GM10248 (cell line): ENCODE measurements at places on chromosomes 11 and 22.

- no peak for DNase-seq
These were observed 1.9 kb downstream of the NEAT1 start for GRCh38 chr11:65424205-65425104.

GRCh38 chr11:10511181-10511621, 29.8 kb downstream of the RNF141 start:
- DNase-seq, result no peak

GRCh38 chr11:127997594-127997993, 589.8 kb downstream of the ETS1 start:
- no peak for DNase-seq

GRCh38 chr11:11935536-11935935, 72.9 kb downstream of the DKK3 start:
- DNase-seq, result no peak

GRCh38 chr22:18933914-18934313, 2.2 kb downstream of the PRODH start:
- no peak for DNase-seq

DNA sequence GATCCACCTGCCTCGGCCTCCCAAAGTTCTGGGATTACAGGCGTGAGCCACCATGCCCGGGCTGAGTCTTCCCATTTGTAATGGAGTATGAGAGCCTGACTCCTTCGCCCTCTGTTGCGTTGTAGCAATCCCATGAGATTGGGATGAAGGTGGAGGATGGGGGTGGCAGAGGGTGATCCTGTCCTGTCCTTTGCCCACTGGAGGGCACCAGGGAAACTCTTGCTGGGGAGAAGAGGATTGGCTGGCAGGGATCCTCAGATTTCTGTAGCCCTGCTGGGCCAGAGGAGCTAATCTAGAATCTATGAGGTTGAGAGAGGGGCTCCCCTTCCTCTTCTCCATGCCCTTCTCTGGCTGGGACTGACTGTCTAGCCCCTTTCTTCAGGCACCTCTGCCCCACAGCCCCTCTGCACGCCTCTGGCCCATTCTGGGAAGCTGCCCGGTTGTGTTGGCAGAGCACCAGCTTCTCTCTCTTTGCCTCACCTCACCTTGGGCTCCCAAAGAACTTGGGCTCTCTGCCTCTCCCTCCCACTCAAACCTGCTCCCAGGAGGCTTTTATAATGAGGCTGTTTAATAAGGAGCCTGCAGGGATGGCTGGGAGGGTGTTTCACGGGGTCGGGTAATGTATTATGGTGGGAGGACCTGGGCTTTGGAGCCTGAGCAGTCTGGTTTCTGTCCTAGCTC, 9.5 kb upstream of the CATSPER1 start:
- no peak for DNase-seq

- no peak for DNase-seq
These were observed 2.7 kb upstream of the DPP3 start for GRCh38 chr11:66477263-66478201.

DNA sequence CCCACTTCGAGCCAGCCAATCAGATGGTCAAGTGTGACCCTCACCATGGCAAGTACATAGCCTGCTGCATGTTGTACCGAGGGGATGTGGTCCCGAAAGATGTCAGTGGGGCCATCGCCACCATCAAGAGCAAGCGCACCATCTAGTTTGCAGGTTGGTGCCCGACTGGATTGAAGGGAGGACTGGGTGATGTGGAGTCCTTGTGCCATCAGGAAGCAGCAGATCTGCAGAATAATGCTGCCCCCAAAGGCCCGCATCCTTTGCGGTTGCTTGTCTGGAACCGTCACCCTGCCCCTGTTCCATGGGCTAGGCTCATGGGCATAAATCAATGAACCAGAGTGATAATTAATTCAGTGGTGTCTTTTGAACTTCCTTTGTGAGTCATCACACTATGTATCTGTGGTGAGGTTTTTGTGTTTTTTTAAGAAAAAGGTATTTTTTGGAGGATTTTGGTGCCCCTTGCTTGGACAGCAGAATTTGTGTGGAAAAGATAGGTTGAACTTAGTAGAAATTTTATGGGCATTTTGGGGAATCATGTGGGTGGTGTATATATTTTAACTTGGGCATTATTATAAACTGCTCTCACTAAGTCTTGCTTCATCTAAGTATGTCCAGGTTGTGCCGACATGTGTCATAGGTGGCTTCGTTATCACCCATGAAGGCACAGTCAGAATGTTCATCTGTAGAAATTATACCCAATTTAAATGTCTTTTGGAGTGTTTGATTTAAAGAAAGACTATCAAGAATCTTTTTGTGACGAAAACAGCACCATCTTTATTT, 22.3 kb downstream of the LRRC74B start:
- no peak for DNase-seq

DNA sequence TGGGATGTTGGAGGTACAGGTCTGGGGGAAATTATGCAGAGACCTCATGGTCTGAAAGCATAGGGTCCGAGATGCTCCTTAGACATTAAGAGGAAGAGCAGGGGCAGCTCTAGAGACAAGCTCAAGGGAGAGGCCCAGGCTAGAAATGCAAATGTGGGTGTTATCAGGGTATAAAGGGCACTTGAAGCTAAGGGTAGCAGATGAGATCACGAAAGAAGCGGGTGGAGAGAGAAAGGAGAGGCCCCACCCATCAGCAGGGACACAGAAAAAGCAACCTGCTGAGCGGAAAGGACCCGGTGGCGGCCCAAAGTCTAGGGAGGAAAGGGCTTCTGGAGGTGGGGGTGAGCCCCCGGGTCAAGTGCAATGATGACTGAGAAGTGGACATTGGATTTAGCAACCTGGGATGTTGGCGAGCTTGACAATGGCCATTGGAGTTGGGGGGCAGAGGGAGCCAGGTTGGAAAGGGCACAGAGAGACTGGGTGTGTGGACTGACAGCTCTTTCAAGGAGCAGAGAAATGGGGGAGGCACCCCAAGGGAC, 8.9 kb downstream of the TMPRSS6 start:
- peak; percentile 49 for DNase-seq

GRCh38 chr11:134046681-134047449, 22.0 kb upstream of the JAM3 start:
- no peak for DNase-seq

- DNase-seq, result no peak
These were observed 4.0 kb downstream of the USP28 start for GRCh38 chr11:113871336-113871735.

GRCh38 chr11:12889243-12889642, 119.9 kb upstream of the RASSF10 start:
- DNase-seq, result no peak

GRCh38 chr22:48589901-48590300, 1237.8 kb downstream of the BRD1 start:
- no peak for DNase-seq

DNA sequence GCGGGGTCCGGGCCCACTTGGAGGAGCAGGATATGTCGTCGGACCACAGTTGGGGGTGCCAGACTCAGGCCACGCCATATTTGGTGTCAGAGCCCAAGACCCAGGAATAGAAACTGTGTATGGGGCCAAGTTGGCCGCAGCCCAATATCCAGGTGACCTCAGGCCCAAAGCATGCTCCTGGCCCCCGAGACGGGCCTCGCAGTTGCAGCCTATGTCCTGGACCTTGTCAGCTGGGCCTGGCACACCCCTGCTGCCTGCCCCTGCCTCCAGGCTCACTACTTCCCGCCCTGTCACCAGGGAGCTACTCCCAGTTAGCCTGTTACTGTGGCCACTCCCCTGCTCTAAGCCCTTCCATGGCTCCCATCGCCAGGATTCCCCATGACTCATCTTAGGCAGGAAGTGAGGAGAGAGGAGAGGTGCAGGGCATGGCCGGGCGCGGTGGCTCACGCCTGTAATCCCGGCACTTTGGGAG, 23.1 kb downstream of the A4GALT start:
- DNase-seq, result no peak

GRCh38 chr11:27717801-27718229, 17.6 kb upstream of the BDNF start:
- DNase-seq, result no peak

DNA sequence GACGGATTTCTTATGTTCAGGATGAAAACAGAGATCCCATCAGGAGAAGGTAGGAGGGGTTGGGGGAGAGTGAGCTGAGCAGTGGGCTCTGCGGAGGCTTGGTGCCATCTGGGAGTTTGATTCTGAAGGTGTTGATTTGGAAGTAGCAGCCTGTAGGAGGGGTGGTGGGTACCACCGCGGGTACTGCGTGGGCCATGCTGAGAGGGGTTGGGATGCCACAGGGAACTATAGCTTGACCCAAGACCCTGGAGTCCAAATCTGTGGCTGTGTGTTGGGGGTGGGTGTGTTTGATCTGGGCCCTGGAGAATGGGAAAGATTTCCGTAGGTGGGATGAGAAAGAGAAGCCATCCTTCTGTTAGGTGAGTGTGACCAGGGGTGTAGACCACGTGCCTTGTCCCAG, 5.0 kb downstream of the INCENP start:
- no peak for DNase-seq

DNA sequence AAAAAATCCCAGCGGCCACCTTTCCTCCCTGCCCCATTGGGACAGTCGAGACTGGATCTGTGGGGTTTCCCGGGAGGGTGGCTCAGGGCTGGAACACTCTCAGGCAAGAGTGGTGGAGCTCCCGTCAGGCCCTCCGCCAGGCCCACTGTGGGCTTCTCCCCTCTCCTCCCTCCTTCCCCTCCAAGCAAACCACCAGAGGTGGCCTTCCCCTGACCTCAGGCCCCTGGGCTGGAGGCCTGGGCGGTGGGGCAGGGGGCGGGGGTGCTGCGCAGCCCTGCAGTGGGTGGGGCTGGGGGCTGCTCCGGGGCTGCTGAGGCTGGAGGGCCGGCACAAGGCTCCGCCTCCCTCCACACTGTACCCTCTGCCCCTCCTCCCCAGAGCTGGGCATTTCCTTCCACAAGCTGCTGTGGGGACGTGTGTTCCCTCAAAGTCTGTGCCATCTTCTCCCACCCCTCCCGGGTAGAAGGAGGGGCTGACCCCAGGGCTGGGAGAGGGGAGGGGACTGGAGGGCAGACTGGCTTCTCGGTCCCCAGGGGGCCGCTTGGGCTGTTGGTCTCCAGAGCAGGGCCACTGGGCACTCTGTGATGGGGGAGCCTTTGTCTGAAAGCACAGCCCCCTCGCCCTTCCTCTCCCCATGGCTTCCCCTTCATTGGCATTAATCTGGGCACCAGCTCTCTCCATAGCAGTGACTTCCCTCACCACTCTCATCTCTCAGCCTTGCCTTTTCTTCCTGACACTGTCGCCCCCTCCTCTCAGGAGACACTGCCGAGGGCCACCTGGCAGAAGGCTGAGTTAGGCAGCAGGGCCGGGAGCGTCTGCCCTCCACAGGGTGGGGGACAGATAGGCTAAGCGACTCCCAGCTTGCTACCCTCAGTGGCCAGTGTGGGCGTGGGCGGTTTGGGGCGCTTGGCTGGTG, 7.1 kb downstream of the RCOR2 start:
- no peak for DNase-seq

DNA sequence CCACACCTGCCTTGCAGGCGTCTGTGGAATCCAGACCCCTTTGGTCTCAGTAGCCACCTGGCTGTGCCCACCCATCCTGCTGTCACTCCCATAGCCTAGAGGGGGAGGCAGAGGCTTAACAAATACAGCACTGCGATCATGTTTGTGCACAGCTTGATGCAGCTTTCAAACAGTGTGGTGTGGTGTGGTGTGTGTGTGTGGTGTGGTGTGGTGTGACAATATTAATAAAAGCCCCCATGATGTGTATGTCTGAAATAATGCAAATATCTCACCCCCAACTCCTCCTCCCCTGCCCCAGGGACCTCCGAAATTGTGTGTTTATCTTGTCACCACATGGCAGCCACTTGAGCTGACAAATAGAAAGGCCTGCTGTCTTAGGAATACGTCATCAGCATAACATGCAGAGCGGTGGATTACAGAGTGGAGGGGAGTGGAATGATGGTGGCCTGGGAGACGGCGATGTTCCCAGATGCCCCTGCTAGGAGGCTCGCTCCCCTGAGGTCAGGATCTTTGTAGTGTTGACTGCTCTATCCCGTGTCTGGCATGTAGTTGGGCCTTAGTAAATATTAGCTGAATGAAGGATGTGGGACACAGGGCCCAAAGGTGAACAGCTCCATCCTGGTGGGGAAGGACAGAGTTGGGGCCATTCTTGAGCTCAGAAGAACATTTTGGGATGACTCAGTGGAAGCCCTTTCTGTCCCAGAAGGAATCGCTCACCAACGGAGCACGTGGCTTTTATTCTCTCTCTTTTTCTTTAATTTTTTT, 2.8 kb downstream of the PDXP start:
- DNase-seq, result no peak

- no peak for DNase-seq
These were observed 1350.5 kb downstream of the TBC1D22A start for GRCh38 chr22:48112687-48113521.

DNA sequence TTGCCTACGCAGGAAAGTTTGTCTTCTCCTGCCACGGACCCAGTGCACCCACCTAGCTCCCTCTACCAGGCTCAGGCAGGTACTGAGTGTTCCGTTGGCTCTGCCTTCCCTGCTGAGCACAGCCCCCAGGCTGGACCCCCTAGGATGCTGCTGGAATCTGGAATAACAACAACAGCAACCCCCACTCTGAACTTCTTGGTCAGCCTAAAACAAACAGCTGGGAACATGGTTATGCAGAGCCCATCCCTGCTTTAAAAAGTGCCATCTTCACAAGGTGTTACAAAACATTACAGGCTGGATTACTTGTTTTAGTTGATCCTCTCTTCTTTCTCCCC, 1.8 kb downstream of the OPCML start:
- DNase-seq, result no peak
